Activated CD8-positive, alpha-beta memory T cell treated with anti-CD3 and anti-CD28 coated beads for 1 hour (primary cell): ENCODE measurements at places on chromosomes 13 and 19.

- DNase-seq: peak; percentile 40
These were observed 50.4 kb downstream of the MYO9B start for GRCh38 chr19:17125728-17126677.

GRCh38 chr19:21317821-21318220 lies 11.4 kb downstream of the ZNF708 start:
- DNase-seq: no peak

DNA sequence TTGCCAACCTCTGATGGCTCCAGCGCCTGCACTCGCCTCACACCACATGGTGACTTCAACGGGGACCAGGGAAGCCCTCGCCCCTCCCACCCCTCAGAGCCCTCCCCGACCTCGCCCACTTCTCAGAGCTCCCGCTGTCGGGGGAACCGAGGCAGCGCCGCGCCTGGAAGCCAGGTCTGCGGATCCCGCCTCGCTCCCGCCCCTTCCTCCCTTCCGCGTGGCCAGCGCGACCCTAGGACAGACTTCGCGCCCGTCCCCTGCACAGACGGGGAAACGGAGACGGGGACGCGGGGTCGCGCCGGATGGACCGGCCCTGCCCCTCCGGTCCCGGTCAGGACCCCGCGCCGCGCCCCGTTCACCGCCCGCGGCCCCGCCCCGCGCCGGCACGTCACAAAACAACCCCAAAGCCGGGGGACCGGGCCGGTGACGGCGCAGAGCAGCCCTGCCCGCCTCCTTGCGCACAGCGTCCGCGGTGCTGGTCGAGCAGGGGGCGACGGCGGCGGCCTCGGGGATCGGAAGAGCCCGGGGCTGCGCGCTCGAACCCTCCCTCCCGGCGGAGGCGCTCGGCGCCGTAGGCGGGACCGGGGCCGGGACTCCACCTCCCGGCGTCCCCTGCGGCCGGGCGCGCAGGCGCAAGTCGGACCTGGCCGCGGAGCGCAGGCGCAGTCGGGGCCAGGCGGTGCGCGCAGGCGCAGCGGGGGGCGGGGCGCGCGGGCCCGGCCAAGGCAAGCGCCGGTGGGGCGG lies 379 bp upstream of the CDC34 start:
- peak; percentile 88 for DNase-seq

DNA sequence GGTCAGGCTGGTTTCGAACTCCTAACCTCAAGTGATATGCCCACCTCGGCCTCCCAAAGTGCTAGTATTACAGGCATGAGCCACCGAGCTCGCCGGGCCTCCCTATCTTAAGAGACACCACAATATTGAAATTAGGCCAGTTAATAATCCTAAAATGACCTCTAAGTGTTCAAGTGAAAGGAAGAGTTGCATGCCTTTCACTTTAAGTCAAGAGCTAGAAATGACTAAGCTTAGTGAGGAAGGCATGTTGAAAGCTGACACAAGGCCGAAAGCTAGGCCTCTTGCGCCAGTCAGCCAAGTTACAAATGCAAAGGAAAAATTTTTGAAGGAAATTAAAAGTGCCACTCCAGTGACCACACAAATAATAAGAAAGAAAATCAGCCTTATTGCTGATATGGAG lies 144.5 kb upstream of the FNDC3A start:
- no peak for DNase-seq

- no peak for DNase-seq
These were observed 498.1 kb downstream of the KLF5 start for GRCh38 chr13:73556902-73557301.

- no peak for DNase-seq
These were observed 1.7 kb downstream of the UBXN6 start for GRCh38 chr19:4455719-4456475.

- no peak for DNase-seq
These were observed 245.2 kb downstream of the DNAJC15 start for GRCh38 chr13:43268632-43269031.

GRCh38 chr13:45732916-45733315 lies 30.8 kb downstream of the CBY2 start:
- DNase-seq: no peak

- no peak for DNase-seq
These were observed 94.1 kb upstream of the STARD13 start for GRCh38 chr13:33379608-33380007.

- no peak for DNase-seq
These were observed 192.1 kb downstream of the TM9SF2 start for GRCh38 chr13:99693351-99693750.

GRCh38 chr19:35565016-35565856 lies 1.8 kb upstream of the ATP4A start:
- no peak for DNase-seq

DNA sequence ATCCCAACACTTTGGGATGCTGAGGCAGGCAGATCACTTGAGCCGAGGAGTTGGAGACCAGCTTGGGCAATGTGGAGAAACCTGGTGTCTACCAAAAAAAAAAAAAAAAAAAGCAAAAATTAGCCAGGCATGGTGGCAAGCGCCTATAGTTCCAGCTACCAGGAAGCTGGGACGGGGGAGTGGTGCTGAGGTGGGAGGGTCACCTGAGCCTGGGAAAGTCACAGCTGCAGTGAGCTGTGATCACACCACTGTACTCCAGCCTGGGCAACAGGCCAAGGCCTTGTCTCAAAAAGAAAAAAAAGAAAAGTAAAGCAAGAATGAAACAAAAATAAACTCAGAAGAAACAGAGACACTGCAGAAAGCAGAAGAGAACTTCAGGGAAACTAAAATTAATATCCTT lies 31.6 kb downstream of the MTRF1 start:
- no peak for DNase-seq

GRCh38 chr19:17655751-17656472 lies 32.2 kb downstream of the UNC13A start:
- no peak for DNase-seq

DNA sequence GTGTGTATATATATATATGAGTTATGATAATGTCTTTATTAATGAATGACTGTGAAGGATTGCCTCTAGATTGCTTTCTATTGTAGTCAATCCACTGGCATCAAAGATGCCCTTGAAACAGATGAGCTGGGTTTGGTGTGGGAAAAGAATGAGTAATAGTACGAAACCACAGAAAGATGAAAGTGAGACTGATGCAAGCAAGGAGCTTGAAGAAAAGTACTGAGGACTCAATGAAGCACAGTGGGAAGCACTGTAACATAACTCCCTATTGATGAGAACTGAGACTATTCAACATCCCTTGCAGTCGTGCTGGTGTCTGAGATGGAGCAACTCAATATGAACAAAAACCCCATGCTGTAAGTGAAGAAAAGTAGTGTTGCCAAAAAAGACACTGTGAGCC lies 1794.2 kb downstream of the SLITRK5 start:
- DNase-seq: no peak

DNA sequence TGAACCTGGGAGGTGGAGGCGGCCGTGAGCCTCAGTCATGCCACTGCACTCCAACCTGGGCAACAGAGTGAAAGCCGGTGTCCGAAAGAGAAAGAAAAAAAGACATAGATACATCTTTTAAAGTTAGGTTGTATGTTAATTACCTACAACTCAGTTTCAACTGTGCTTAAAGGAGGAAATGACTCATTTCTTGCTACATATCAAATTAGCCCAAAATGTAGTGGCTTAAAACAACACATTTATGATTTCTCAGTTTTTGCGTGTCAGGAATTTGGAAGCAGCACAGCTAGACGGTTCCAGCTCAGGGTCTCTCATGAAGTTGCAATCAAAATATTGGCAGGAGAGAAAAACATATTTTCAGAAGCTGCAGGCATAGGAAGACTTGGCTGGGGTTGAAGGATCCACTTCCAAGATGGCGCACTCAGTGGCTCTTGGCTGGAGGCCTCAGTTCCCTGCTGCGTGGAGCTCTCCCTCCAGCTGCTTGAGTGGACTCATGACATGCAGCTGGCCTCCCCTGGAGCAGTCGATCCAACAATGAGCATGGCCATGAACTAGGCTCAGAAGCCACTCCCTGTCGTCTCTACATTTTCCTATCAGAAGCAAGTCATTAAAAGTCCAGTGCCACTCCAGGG lies 7.1 kb downstream of the LDLR start:
- DNase-seq: no peak

DNA sequence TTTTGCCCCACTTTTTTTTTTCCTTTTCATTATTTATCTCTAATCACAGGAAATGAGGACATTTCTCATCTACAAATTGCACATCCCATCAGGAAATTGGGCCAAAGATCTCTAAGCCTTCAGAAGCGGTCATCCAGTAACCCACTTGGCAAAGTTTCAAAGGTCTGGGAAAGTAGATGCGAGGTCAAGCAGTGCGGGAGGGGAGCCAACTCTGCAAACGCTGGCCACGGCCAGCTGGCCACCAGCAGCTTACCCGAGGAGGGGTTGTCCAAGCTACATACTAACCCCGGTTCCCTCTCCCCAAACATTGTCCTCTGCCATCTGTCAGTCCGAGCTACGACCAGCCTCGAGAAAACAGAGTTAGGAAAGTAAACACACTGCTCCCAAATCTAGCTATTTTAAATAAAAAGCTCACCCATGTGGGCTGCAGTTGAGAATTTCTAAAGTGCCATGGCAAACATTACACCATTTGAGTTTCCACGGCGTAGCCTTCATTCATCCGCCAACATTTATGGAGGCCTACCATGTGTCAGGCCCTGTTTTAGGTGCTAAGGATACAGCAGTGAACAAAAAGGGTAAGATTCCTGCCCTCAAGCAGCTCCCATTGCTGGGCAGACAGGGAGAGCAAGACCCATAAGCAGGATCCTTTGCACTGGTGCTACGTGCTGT lies 11.5 kb downstream of the FFAR2 start:
- DNase-seq: no peak

- no peak for DNase-seq
These were observed 112.3 kb upstream of the KLF12 start for GRCh38 chr13:74246487-74246886.

DNA sequence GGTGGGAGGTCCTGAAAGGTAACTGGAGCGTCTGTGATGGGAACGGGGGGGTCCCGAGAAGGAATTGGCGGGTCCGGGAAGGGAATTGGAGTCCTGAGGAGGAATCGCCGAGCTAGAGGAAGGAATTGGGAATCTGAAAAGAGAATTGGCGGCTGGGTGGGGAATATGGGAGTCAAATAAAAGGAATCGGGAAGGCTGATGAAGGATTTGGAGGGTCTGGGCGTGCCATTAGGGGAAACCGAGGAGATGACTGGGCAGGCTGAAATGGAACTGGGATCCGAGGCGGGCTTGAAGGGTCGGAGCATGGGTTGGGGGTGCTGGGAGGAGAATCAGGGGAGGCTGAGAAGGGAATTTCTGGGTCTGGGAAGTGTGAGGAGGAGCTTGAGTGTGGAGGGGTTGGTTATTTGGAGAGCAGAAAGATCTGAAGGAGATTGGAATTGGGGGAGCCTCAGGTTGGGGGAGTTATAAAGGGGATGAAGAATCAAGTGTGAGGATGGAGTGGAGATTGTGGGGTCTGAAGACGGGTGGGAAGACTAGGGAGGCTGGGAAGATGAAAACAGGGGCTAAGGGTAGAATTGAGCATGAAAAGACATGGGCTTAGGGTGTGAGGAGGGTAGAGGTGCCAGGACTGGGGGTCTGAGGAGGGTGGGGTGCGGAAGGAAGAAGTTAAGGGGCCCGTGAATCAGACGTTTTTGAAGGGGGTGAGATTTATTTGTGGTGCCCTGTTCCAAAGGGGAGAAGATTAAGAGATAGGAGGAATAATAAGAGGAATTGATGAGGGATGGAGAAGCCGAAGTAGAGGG lies 718 bp downstream of the ACTN4 start:
- no peak for DNase-seq

- DNase-seq: no peak
These were observed 292.9 kb downstream of the LMO7 start for GRCh38 chr13:75929076-75929475.
